H4 (cell line): ENCODE measurements at places on chromosomes 2 and 18.
A peak's percentile ranks its signal among the peaks of the same experiment; 100 is the strongest.

DNA sequence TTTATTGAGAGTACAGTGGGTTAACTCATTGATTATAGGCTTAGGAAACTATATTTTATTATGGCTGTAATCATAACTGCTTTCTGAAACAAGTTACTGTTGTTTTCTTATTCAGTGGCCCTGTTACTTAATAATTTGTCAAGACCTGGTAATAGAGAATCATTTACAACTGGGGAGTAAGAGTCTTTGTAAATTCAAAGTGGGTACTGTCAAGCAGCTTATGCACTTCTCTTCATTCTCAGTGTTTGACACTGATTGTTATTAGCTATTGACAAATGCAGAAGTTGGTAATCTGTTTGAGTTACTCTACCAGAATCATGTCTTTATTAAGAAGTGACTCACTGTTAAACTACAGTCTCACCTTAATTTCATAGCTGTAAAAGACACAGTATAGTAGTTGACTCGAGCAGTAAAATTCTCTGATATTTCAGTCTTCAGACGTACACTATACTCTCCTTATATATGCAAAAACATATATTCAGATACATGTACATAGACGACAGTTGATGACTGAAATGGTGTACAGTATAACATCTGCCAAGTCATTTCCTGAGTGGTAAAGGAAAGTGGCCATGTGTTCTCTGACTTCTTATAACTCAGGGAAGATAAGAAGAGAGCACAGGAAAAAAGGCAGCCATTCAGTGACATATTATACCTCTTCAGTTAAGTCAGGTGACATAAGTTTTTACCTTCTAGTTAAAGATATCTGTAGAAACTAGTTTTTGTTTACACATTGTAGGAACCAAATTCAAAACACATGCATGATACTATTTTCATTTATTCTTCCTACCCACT lies 36.0 kb upstream of the TTC27 start:
- no peak for DNase-seq

GRCh38 chr2:17625446-17625845 lies 85.0 kb downstream of the VSNL1 start:
- no peak for DNase-seq

DNA sequence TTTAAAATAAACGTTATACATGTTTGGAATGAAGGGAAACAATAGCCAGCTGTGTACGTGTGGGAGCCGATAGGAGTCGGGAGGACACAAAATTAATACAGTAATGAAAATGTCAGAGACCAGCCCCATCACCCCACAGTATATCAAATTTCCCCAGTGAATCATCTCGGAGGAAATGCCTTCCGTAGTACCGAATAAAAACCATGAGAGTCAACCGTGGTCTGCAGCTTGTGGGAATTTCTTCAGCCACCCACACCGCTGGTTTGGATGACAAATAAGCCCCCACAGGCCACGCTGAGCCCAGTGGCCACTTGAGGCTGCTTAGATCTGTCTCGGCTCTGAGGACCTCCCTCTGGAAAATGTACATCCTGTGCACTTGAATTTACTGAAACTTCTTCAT lies 133.7 kb downstream of the COL6A3 start:
- DNase-seq, result peak; percentile 89

- DNase-seq, result no peak
These were observed 401.4 kb upstream of the MYT1L start for GRCh38 chr2:2732331-2733119.

DNA sequence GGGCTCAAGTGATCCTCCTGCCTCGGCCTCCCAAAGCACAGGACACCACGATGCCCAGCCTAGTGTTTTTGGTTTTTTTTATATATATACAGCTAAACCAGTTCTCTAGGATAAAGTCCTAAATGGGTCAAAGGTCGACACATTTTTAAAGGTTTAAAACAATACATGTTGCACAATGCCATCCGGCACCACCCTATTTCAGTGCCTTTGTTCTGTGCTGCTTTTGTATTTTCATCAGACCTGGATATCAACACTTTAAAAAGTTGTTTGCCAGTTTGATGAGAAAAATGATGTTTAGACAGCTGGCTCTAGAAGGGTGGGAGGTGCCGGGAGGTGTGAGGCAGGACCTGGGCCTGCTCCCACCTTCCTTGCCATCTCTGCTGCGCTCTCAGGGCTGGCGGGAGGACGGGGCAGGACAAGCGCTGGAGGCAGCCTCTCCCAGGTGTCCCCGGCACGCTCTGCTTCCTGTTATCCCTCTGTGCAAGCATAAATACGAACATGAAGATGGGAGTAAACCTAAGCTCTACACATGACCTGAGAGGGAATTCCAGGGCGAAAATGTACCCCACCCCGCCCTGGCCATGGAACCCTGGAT lies 103.7 kb downstream of the HS6ST1 start:
- DNase-seq, result no peak

DNA sequence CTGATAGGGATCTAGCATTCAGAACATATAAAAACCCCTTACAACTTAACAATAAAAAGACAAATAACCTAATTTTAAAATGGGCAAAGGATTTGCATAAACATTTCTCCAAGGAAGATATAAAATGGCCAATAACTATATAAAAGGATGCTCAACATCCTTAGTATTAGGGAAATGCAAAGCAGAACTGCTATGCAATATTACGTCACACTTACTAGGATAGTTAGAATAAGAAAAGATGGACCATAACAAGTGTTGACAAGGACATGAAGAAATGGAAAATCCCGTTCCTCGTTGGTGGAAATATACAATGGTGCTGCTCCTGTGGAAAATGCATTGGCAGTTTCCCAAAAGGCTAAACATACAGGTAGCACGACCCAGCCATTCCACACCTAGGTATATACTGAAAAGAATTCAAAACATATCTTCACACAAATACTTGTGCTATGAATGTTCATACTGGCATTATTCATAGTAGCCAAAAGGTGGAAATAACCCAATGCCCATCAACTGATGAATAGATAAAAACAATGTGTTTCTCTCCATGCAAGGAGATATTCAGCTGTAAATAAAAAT lies 48.2 kb upstream of the REV1 start:
- DNase-seq, result no peak

DNA sequence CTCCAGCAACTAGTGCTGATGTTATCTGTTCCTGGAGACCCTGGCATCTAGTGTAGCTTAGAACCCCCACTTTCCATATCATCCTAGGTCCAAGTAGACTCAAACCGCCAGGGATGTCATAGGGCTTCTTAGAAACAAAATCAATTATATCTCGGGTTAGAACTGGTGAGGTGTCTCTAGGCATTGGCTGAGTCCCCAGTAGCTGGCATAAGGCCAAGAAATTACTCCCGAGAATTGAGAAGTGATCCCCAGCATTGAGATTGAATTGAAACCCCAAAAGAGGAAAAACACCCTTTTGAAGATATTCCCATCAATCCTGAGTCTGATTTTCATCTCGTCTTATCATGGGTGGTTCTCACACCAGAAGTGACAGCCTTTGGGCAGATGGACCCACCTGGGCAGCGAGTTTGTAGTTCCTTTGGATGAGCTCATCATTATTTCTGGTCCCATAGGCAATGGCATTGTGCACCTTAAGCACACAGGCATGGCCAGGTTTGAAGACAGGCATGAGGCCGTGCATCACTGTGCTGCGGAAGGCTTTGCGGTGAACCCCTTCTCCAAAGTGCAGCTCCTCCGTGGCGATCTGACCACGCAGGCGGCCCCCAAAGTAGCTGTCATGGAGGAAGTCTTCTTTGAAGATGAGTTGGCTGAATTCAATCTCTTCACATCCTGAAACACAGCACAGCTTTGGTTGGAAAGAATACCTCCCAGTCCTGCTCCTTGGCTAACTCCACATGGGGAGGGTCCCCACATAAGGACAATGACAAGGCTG lies 112.2 kb downstream of the ALPK2 start:
- no peak for DNase-seq

DNA sequence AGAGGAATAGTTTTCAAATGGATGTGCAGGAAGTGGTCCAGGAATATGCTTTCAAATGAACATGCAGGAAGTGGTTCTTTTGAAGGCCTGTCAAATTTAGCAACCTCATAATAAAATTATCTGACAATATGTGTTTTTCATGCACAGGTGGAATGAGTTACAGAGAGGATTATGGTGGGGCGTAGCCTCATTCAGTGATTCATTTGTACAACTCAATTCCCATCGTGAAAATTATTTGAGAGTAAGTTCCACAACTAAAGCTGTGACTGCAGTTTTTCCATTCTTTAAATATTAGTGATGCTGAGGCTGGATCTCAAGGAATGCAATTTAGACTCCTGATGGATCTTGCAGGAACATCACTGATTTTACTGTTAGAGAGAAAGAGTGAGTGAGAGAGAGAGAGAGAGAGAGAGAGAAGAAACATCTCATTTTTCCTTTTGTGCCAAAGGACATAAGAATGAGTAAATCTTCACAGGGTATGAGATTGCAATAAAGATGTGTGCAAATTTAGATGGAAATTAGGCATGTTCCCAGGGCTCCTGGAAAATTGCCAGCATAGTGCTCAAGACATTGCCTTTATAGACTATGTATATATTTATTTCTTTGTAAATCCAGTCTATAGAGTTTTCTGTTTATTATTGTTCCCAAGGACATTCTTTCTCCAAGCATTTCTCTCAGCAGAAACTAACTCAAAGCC lies 394.9 kb upstream of the ZEB2 start:
- DNase-seq, result no peak

GRCh38 chr18:55031164-55031563 lies 71.9 kb upstream of the CCDC68 start:
- no peak for DNase-seq
